Urinary bladder (tissue), 4 donors: ENCODE measurements at places on chromosomes 12 and 14.

DNA sequence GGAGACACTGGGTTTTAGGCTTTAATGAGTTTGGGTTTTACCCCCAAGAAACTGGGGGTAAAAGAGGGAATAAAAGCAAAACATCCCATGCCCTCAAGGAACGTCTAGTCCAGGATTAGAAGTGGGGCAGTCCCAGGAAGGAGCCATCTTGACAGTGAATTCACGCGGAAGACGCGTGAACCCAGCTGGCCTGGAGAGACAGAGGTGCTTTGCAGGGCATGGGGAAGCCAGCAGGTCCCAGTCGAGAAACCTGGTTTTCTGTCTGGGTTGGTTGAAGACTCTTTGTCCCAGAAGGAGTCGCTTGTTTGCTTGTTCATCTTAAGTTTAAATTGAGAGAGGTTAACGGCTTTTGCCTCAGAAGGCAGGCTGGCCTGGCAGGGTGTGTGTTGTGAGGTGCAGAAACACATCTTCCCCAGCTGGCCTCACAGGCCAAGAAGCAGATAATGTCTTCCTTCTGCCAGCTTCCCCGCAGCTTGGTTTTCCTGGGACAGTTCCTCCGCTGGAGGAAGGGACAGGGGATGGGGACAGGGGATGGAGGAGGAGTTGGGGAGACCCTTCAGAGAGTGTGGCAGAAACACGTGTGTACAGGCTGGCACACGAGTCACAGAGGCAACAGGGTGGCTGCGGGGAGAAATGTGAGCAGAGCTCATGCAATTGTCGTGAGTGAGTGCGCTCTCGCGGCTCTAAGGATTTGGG lies 18.5 kb upstream of the CD9 start:
- no peak for DNase-seq

GRCh38 chr12:88634008-88634407 lies 53.7 kb upstream of the KITLG start:
- no peak for DNase-seq

GRCh38 chr14:22047115-22047514 lies 373.5 kb upstream of the OR4E1 start:
- DNase-seq: no peak

DNA sequence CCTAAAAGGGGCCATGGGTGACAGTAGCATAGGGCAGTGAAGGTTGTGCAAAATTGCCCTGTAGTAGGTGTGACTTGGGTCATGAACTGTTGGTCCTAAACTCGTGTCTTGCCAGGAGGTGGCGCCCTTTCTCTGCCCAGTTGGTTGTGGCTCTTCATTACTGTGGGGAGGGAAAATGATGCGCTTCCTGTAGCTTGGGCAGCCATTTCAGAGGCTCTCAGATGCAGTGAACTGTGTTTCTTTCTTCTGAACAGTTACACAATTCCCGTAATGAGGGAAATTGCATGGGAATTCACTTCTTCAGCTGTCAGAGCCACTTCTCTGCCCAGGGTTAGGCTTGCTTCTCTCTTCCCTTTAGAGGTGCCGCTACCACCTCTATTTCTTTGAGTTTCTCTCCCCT lies 148.1 kb upstream of the NRXN3 start:
- DNase-seq: no peak

DNA sequence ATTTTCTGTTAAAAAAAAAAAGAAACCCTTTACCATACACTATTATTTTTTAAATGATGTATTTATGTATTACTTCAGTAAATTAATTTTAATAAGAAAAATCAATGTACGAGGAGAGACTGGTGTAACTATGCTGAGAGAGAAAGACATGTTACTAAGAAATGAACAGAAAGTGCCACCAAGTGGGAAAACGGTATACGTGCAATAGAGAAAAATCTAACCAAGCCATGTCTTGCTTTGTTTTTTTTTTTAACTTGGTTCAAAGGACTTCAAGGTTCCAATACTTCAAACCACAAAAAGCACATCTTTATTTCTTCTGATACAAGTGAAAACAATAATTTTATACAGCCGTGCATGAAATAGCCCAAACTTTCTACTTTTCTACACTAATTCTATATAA lies 22.9 kb downstream of the NDUFA12 start:
- no peak for DNase-seq

GRCh38 chr12:50929831-50930230 lies 22.5 kb upstream of the HIGD1C start:
- DNase-seq: no peak
